ENCODE measurements at places on chromosomes 5 and 9. TPM values are rescaled to one million over a fixed set of nuclear protein-coding genes. Genes with fewer than 3 reads are reported as not detected.

GRCh38 chr9:84303061-84303460, 37.5 kb downstream of the SLC28A3 start:
- DNase-seq: no peak
- no peaks in the 10 kb centered on the region for H3K4me1 ChIP-seq
- H3K27ac ChIP-seq: no peak overlapping the region
- H3K4me3 ChIP-seq: no peak overlapping the region

DNA sequence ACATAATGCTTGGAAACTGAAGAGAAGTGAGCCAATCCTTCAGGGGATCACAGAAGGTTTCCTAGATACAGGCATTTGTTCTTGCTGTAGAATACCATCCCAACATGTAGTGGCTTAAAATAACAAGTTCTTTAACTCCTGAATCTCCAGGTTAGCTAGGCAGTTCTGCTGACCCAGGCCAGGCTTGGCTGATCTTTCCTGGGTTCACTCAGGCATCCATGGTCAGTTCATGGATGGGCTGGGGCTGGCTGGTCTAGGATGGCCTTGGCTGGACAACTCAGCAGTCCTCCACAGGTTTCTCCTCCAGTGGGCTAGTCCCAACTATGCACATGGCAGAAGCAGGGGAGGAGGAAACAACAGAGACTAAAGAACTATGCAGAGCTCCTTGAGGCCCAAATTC, 37.4 kb upstream of the DENND1A start:
- peaks cover 3% of the 10 kb centered on the region for H3K27me3 ChIP-seq
- H3K4me3 ChIP-seq: no peak overlapping the region
- DNase-seq: no peak
- H3K36me3 ChIP-seq: no peaks in the 10 kb centered on the region
- no peak overlapping the region for H3K27ac ChIP-seq

- DNase-seq: no peak
- no peaks in the 10 kb centered on the region for H3K27me3 ChIP-seq
- no peaks in the 10 kb centered on the region for H3K4me1 ChIP-seq
- H3K27ac ChIP-seq: no peak overlapping the region
- no peak overlapping the region for H3K4me3 ChIP-seq
Measured at GRCh38 chr9:17725399-17726010, 146.6 kb downstream of the SH3GL2 start.

GRCh38 chr5:133668458-133668857, 56.1 kb upstream of the FSTL4 start:
- peaks cover 5% of the 10 kb centered on the region for H3K27me3 ChIP-seq
- DNase-seq: no peak
- no peaks in the 10 kb centered on the region for H3K4me1 ChIP-seq
- no peaks in the 10 kb centered on the region for H3K36me3 ChIP-seq
- no peak overlapping the region for H3K27ac ChIP-seq

- no peak for DNase-seq
- H3K27me3 ChIP-seq: no peaks in the 10 kb centered on the region
- H3K27ac ChIP-seq: no peak overlapping the region
- no peaks in the 10 kb centered on the region for H3K4me1 ChIP-seq
- H3K36me3 ChIP-seq: no peaks in the 10 kb centered on the region
Measured at GRCh38 chr9:9585920-9586319, 1026.9 kb downstream of the PTPRD start.

The DBH gene
- total RNA-seq: not detected

The SLC6A19 gene
- not detected for total RNA-seq

The PCDH12 gene
- total RNA-seq: not detected

Data from GM12878 (cell line).